Skeletal muscle tissue (tissue), 5 donors: ENCODE measurements at places on chromosomes 6 and 20. TPM values are rescaled to one million over a fixed set of nuclear protein-coding genes. Genes with fewer than 3 reads are reported as not detected.

The PAK5 gene
- total RNA-seq = under 0.01 TPM

The MAP1LC3A gene
- 11.0 TPM for total RNA-seq

The LY6G6D gene
- not detected for total RNA-seq

The USP49 gene
- 1.6 TPM for total RNA-seq

The MOG gene
- total RNA-seq = not detected

The SLC22A1 gene
- total RNA-seq = 1.0 TPM

The MTFR2 gene
- 0.52 TPM for total RNA-seq

The C6orf15 gene
- not detected for total RNA-seq

The PKIG gene
- 37.1 TPM for total RNA-seq

The SLC52A3 gene
- not detected for total RNA-seq

The GPX5 gene
- total RNA-seq = not detected

The B3GALT4 gene
- total RNA-seq = 2.1 TPM

The FKBP1C gene
- total RNA-seq = not detected

The MDC1 gene
- total RNA-seq = 5.2 TPM

The DNMT3B gene
- 2.1 TPM for total RNA-seq

The ZC2HC1B gene
- not detected for total RNA-seq

The PHIP gene
- 22.4 TPM for total RNA-seq

The EFCAB8 gene
- not detected for total RNA-seq

The SNPH gene
- 3.7 TPM for total RNA-seq

The MICA gene
- total RNA-seq = 5.2 TPM

The DACT2 gene
- total RNA-seq = 2.6 TPM

The SLC12A5 gene
- not detected for total RNA-seq

The C6orf58 gene
- total RNA-seq = not detected

The UBE2C gene
- 10.4 TPM for total RNA-seq

The SRSF12 gene
- 2.6 TPM for total RNA-seq

The SIRPG gene
- under 0.01 TPM for total RNA-seq

The CRISP3 gene
- not detected for total RNA-seq

The HLA-DOA gene
- 1.0 TPM for total RNA-seq

The MUCL3 gene
- total RNA-seq = not detected

The OLIG3 gene
- total RNA-seq = not detected

The VNN1 gene
- total RNA-seq = under 0.01 TPM

The NRSN1 gene
- total RNA-seq = not detected

The DNAH8 gene
- total RNA-seq = 14.6 TPM

The SUMO4 gene
- total RNA-seq = 0.52 TPM

The TUBB gene
- 317 TPM for total RNA-seq

The SOBP gene
- total RNA-seq = 20.4 TPM

The CASS4 gene
- 3.7 TPM for total RNA-seq

The MEI4 gene
- total RNA-seq = not detected

The SLC17A3 gene
- total RNA-seq = not detected

The HLA-F gene
- 12.0 TPM for total RNA-seq

The ADGRF1 gene
- total RNA-seq = not detected

The TGM2 gene
- 7.3 TPM for total RNA-seq

The IL17F gene
- total RNA-seq = not detected

The TMEM244 gene
- total RNA-seq = not detected

The RTN4IP1 gene
- 8.4 TPM for total RNA-seq

The RSPH4A gene
- 0.52 TPM for total RNA-seq

The NKX2-2 gene
- total RNA-seq = not detected

The FOXA2 gene
- not detected for total RNA-seq

The TPD52L2 gene
- 29.2 TPM for total RNA-seq

The KCNK17 gene
- total RNA-seq = 1.6 TPM

The EYS gene
- total RNA-seq = 2.1 TPM

The TCP11 gene
- total RNA-seq = not detected

The BPIFB2 gene
- total RNA-seq = not detected

The OR2J3 gene
- total RNA-seq = not detected

The OPN5 gene
- total RNA-seq = not detected
